ENCODE measurements at places on chromosomes 3 and 15.

DNA sequence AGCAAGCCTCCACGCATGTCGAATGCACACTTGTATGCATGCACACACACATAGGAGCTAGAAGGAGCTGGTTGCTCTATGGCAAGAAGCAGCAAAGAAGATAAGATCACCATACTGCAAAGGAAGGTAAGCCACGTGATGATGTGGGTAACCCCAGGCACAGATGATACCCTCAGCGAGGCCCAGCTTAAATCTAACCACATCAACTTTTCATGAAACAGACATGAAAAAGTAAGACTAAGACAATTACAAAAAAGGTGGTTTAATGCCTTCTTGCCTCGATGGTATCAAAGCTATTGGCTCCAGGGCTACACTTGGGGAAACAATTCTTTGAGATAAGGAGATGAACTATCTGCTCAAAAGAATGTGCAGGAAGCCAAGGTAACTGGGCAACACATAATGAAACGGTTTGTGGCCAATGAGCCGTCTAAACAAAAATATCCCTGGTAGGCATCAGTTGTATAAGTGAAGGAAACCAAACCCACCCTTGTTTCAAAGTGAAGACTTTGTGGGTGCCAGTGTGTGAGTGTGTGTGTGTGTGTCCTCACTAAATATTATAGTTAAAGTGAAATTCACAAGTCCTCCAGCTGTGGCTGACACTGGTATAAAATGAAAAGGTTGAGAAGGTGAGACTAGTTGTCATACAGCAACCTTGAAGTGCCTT is 365.7 kb upstream of the ICE2 start:
- DNase-seq: no peak

DNA sequence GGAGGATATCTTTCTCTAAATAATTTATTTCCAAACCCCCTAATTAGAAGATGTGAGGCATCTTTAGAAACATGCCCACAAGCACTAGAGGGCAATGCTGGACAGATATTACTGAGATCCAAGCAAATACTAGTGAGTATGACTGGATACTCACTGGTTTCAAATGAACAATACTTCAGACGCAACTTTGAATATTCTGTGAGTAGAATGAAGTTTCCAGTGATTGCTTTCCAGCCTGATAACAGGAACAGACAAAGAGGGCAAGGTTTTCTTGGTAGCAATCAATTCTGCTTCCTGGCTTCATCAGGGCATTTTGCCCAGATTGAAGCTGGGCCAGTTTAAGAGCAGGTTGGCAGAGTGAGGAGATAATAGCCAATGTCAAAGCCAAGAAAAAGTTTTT is 442.6 kb upstream of the PDZRN3 start:
- DNase-seq: no peak

DNA sequence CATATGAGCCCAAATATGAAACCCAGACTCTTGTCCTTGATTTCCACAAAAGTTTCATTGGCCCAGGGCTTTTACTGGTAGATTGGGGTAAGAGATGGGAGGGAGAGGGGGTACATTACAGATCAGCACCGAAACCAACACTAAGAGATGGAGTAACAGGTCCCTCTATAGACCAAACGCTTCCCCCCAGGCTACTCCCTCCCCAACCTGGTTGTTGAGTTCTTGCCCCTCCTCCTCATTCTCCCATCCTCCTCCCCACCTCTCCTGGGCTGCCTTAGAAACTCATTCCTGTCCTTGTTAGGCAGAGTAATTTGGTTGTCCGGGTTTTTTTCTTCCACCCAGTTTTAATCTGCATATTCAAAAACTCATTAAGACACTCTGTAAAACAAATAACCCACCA is 74.1 kb downstream of the MESD start:
- DNase-seq: no peak

DNA sequence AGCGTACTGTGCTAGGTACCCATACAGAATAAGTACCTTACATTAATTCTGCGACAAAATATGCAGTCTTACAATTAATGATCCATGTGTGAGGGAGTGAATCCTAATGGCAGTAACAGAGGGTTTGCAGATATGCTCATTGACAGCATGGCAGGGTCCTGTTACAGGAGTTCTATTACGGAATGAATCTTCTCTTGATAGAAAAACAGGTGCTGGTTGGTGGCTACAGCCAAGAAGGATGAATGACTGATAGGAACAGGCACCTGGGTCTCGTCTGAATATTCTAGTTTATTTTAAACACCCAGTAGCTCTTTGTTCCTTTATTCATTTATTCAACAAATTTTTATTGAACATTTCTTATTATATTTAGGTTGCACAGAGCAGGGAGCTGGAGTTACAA is 22.8 kb downstream of the PGBD4 start:
- DNase-seq: no peak

DNA sequence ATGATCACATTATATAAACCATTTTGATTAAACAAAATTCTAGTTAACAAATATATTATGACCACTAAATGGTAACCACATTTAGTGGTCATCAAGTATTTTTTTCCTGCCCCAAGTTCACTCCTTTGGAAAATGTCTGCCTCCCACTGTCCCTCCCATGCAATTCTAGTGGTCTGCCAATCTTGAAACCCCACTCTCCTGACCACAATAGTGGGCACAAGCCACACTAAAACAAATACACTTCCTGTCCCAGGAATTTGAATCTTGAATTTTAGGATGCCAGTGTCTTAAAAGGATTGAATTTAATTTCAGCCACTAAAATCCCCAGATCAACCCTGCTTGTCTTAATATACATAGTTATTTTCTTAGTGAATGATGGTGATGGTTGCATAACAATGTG is 14.0 kb upstream of the GPR156 start:
- no peak for DNase-seq

DNA sequence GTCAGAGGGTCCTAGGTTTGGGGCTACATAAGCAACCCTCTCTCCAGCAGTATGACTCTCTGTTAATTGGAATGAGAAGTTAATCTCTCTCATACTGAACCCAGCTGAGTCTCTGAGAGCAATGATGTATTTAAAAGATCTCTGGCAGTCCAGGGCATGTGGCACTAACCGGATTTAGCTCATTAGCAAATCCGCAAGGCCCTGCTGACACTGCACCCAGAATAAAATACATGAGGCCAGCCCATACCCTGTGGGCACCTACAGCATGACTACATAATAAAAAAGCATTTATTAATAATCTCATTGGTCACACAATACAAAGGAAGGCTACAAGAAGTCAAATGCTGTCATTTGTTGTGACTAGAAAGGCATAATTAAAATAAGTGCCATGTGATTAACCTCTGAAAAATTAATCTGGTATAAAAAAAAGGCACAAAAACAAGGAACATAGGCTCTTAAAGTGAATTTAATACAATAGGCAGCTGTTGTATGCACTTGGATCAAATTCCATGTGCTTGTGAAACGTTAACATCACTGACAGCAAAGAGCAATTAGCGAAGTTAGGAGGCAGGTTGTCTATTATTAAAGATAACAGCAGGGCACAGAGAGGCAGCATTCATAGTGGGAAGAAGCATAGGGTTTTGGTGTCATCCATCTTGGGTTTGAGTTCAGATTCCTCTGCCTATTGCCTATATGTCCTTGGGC is 381.2 kb downstream of the WDR72 start:
- DNase-seq: peak; percentile 88

- no peak for DNase-seq
Measured at GRCh38 chr3:55160241-55160983, 232.6 kb upstream of the LRTM1 start.
